Stimulated activated CD8-positive, alpha-beta memory T cell treated with anti-CD3 and anti-CD28 coated beads, Interleukin-12 subunit alpha, Interleukin-12 subunit beta, amount 100 ng/mL, for 4 hours (primary cell): ENCODE measurements at places on chromosomes 16 and 17.

DNA sequence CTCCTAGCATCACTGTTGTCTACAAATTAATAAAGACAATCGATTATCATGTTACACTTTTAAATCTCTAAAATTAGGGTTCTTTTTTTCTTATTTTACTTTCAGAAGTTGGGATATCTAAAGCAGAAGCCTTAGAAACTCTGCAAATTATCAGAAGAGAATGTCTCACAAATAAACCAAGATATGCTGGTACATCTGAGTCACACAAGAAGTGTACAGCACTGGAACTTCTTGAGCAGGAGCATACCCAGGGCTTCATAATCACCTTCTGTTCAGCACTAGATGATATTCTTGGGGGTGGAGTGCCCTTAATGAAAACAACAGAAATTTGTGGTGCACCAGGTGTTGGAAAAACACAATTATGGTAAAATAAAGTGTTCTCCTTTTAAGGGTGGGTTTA lies 2.4 kb downstream of the RAD51C start:
- DNase-seq: no peak

GRCh38 chr16:16933861-16934260 lies 536.9 kb downstream of the XYLT1 start:
- no peak for DNase-seq

GRCh38 chr17:57086069-57086930 lies 1.3 kb downstream of the AKAP1 start:
- DNase-seq: no peak

GRCh38 chr17:2068519-2069051 lies 13.7 kb downstream of the HIC1 start:
- no peak for DNase-seq

DNA sequence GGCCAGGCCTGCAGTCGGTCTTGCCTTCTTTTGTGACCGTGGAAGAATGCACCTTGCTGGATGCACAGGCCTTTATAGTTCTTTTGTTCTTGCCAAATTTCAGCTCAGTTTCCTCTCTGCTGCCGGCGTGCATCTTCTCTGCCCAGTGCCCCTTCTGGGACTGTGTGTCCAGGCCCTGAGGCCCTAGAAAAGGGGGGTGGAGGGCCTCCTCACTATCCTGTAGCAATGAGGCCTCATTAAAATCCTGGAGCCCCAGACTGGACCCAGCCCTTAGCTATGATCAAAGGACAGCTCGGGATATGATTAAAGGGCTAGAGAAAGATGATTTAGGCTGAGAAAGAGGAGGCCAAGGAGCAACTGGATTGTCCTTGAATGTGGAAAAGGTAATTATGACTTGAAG lies 229.8 kb downstream of the SEC14L1 start:
- DNase-seq: no peak
